ENCODE measurements at places on chromosomes 12 and 14.

DNA sequence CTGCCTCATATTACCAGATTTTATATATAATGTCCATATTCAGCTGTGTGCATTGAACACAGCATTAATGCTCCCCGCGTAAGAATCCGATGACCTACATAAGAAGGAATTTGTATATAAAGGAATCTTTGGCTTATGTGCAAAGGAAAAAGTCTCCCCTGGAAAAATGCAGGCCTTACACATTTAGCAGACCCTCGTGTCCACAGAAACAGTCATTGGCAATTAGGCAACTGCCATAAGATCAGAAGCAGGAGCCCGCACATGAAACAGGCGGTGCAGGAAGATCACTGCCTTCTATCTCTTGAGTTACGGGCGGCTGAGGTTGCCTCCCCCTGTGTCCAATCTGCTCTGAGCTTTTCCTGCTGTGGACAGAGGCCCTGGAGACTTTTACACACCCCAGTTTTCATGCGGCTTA is 63.2 kb upstream of the RFX4 start:
- DNase-seq, result no peak

- no peak for DNase-seq
Measured at GRCh38 chr12:19654650-19655376, 215.5 kb downstream of the AEBP2 start.

DNA sequence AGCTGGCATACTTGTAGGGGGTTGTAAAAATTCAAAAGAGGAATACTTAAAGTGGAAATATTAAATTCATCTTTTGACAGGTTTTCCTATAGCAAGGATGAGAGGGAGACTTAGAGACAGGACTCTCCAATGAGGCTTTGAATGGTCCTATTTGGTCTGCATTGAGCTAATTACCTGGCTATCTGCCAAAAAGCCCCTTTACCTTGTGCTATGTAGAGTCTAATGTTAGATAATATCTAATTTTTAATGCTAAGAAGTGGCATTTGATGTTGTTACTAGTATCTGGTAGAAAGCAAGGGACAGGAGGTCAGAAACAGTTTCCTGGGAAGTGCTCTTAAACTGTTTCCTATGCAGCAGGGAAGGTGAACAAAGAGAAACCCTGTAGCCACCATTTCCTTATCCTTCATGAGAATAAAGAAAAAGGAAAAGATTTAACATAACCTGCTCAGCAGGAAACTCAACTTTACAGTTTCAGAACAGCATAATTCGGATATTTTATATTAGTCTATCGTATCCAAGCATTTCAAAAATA is 550.0 kb downstream of the SOX5 start:
- no peak for DNase-seq

DNA sequence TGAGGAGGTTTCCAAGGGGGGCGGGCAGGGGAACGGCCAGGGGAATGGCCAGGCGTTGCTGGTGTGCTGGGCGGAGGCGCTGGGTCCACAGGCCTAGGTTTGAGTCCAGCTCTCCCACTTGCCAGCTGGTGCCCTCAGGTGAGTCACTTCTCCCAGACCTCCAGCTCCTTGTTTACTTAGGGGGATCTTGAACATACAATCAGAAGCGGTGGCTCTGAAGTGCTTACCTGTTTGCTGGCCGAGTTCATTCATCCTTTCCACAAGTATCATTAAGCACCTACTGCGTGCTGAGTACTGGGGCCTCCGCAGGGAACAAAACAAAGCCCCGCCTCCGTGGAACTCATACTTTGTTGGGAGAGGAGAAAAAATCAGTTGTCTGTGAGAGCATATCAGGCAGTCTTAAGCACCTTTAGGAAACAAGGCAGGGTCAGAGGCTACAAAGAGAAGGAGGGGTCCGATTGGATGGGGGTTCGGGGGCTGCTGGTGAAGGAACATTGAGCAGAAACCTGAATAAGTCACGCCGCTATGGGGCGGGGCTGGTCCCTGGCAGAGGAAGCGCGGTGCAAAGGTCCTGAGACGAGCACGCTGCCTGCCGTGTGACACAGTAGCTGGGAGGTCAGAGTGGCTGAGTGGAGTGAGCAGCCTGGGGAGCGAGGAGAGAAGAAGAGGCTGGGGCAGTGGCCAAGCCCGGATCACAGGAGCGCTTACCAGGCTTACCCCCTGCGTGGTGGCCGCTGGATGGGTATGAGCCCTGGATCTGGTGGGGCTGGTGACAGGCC is 15.1 kb downstream of the MVK start:
- no peak for DNase-seq

- DNase-seq, result no peak
Measured at GRCh38 chr12:114834621-114835020, 150.6 kb upstream of the TBX3 start.

DNA sequence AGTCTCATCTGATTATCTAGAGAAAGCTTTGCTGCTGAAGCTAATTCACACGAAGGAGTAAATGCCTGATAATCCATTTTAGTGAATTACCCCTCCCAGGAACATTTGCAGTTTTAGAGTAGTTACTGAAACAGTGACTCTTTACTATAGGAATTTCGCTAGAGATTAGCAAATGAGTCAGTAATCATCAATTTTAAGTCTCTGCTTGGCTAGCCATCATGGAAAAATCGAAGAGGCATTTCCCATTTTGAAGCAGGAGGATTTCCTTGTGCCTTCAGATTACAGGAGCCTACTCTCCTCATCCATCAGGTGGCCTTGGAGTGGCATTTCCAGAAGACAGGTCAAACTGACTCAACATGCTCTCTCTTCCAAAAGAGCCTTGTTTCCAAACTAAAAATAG is 154.5 kb downstream of the EGLN3 start:
- no peak for DNase-seq

DNA sequence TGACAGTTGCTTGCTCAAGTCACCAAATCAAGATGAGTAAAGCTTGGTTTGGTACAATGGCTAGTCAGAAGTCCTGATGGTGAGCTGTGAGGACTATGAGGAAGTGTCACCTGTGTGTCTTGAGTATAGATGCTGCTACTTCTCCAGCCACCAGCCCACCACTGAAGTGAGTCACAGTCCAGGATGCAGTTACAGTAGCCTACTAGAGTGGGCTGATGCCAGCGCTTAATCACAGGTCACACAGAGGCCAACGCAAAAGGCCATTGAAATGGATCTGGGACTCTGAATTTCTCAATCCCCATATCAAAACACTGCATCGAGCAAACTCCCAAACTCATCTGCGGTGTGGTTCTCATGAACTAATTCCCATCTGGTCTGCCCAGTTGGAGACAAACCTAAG is 223.1 kb downstream of the ANO6 start:
- DNase-seq, result no peak

DNA sequence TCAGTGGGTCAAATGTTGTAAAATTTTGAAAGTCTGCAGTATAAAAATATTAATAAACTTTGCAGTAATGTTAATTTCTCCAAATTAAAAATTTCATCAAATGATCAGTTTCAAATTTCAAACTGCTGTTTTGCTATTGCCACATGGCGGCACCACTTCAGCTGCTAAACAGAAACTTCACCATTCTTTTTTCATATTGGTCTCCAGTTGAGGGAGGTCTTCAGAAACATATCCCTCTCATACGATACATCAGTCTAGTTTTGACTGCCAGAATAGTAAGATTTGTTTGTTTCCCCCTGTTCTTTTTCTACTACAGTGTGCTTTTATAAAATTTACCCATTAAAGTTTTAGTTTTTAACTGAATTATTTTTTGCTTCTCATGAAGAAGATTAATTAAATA is 4.2 kb upstream of the TRHDE start:
- peak; percentile 67 for DNase-seq

DNA sequence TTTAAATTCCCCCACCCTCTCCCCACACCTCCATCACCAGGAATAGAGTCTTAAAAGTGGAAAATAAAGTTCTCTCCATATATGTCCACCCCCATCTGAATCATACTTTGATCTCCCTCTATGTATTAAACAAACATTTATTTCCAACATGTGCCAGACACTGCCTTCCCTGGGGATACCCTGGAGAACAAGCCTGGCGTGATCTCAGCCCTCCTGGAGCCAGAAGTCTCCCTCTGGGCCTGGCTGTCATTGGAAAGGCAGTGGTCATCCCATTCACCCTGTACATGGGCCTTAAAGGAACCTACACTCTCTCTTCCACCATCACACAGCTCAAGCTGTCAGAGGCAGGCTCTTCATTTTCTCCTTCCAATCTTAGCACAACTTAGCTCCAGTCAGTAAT is 143.6 kb downstream of the EMP1 start:
- no peak for DNase-seq

DNA sequence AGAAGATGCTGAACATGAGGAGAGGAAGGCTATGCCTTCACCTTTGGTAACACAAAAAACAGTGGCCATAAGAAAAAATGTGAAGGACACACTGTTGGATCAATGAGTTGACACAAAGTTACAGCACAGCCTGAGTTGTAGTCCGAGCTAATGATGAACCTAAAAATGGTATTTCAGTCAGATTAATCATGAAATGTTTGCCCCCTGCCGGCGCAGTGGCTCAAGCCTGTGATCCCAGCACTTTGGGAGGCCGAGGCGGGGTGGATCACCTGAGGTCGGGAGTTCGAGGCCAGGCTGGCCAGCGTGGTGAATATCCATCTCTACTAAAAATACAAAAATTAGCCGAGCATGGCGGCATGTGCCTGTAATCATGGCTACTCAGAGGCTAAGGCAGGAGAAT is 1.3 kb upstream of the CAPRIN2 start:
- DNase-seq, result no peak

DNA sequence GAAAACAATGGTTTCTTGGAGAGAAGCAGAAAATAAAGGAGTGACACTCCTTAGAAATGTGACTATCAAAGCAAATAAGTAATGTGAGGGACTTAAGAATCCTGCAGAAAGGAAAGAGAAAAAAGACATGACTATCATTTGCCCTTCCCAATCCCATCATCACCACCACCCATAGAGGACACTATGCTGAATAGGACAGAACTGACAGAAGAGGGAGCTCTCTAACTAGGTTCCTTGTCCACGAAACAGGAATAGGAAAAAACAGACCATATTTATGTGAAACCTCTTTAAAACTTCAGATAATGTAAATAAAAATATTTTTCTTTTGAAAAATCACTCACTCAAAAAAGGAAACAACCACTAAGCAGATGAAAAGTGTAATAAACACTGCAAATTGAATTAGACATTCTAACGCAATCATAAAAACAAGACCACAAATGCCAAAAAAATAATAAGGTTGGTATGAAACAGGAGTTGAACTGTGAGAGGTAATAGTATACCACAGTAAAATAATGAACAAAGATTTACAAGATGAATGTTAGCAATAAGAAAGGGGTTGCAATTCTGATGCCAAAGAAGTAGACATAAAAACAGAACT is 24.1 kb downstream of the KLRD1 start:
- peak; percentile 53 for DNase-seq

GRCh38 chr12:68648179-68648578 is 37.5 kb downstream of the RAP1B start:
- DNase-seq, result no peak

GRCh38 chr12:25020621-25021243 is 71.8 kb upstream of the BCAT1 start:
- no peak for DNase-seq

DNA sequence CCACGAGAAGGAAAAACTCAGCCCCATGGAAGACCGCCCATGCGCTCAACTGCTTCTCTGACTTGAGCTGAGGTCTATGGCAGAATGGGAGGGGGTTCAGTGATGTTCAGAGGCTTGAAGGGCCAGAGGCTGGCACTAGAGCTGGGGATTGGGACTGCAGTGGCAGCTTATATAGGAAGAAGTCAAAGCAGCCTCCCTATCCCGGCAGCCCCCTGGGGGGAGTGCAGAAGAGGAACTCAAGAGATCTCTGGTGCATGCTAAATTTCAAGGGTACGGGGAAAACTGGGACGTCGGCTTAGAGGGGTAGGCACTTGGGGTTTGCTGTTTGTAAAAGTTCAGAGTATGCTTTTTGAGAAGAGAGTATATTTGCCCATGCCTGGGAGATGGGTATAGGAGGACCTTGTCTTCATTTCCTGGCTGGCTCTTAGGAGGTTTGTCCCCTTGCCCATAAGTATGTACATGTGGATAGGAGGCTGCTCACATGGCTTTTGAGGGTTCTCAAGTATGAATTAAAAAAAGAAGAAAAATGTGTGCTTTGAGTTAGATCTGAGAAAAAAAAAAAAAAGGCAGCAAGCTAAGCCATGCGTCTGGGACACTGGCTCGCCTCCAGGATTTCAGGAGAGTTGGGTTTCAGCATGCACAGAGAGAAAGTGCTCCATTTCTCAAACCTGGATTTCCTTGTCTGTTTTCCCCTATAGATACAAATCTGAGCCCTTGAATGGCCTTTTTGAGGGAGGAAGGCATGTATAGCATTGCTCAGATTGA is 3.2 kb upstream of the MEG3 start:
- DNase-seq, result no peak

DNA sequence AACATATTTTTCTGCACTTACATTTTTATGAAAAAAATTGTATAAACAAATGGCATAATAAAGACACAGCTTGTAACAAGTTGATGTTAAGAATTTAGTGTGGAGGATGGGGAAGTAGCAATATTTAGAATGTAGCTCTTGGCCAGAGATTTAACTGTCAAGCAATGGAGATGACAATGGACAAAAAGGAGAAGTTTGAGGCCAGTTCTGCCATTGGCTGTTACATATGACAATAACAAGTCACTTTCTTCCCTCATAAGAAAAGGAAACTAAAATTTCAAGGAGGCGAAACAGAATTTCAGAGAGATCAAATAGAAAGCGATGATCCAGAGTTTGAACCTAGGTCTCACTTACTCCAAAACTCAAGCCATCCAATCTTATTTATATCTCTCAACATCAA is 122.8 kb upstream of the CCDC175 start:
- no peak for DNase-seq

DNA sequence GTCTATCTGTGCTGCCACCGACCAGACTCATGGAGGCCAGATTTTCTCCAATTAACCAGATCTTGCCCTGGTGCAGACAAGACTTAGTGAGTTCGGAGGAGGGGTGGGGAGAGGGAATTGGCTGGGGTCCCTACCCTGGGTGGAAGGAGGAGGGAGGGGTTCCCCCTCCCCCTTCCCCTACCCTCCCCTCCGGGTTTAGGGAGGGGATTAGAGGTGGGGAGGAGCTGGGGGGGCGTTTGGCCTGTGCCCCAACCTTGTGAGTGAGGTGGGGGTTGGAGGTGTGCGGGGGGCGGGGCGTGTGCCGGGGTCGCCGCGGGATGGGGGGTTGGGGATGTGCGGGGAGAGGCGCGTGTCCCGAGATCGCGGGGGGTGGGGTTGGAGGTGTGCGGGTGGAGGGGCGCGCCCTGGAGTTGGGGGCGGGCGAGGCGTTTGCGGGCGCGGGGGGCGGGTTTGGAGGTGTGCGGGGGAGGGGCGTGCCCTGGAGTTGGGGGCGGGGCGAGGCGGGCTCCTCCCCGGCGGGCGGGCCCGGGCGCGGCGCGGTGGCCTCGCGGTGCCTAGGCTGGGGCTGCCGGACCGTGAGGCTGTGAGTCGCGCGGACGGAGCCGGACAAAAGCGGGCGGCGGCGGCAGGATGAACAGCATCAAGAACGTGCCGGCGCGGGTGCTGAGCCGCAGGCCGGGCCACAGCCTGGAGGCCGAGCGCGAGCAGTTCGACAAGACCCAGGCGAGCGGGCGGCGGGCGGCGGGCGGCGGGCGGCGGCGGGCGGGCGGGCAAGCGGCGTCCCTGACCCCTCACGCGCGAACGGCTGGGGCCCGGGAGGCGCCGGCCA is at the start of gene HIP1R:
Gene HIP1R, plus strand, starts transcription at position 537 of the 829 bp plus-strand sequence. Its CDS starts 94 bp downstream, at position 631.
- DNase-seq, result no peak

GRCh38 chr14:64915797-64916196 is 1.5 kb downstream of the CHURC1 start:
- DNase-seq, result no peak

Measured in cerebellar cortex (tissue), 1 donor.